Activated CD8-positive, alpha-beta memory T cell treated with anti-CD3 and anti-CD28 coated beads, Interleukin-2, amount 10 ng/mL, durations not matched to agents 7 days and 5 days (primary cell): ENCODE measurements at places on chromosomes 12 and 14. TPM values are rescaled to one million over a fixed set of nuclear protein-coding genes. Genes with fewer than 3 reads are reported as not detected.

Gene NOPCHAP1
- total RNA-seq: 16.1 TPM

Gene STON2
- 0.66 TPM for total RNA-seq

DNA sequence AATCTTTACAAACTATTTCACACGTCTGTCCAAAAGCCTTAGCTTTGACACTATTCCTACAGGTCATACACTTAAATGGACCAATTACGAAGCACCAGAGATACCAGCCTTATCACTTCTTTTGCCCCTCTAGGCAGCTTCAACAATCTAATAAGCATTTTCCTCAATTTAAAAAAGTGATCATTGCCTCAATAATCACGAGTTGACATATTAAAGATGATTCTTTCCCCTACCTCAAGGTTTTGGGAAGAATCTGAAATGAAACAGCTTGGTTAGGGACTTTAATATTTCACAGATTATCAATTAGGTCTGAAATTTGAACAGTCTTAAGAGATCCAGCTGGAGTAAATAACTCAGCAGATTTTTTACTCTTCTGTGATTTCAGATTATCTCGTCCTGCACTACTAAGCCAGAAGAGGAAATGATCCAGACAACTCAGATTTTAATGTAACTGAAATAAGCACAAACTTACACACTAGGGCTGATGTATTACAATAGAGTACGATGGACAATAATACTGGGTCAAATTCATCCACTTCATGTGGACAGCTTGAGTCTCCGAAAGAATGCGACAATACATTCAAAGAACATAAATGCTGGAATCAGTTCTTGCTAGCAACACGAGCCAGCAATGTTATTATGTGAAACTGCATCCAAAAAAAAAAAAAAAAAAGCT, 15.9 kb downstream of the UBE2N start:
- no peak overlapping the region for H3K27ac ChIP-seq
- peaks cover 22% of the 10 kb centered on the region for H3K36me3 ChIP-seq
- no peak for DNase-seq
- H3K4me1 ChIP-seq: peaks cover 71% of the 10 kb centered on the region
- H3K27me3 ChIP-seq: no peaks in the 10 kb centered on the region
- H3K4me3 ChIP-seq: no peak overlapping the region

DNA sequence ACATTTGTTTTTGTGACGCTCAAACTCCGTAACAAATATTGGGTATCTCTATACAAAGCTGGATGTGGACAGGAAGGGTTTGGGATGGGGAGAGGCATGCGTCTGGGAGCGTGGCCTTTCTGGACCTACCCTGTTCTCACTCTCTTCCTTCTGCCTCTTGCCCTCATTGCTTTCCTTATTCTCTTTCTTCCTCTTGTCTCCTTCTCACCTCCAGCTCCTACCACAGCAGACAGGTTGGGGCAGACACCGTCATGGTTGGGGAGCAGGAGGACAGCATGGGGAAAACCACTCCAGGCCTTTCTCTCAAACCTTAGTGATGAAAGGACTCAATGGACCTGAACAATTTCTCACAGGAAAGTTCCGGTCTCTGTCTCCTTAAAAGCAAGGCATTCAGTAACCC, 465.3 kb downstream of the RAD51B start:
- H3K27ac ChIP-seq: peak overlapping the region; percentile 75
- peaks cover 3% of the 10 kb centered on the region for H3K36me3 ChIP-seq
- H3K4me1 ChIP-seq: peaks cover 44% of the 10 kb centered on the region

Gene FAM222A
- total RNA-seq: 1.6 TPM

- H3K27ac ChIP-seq: no peak overlapping the region
- H3K4me3 ChIP-seq: no peak overlapping the region
- H3K36me3 ChIP-seq: no peaks in the 10 kb centered on the region
- H3K4me1 ChIP-seq: no peaks in the 10 kb centered on the region
- H3K27me3 ChIP-seq: no peaks in the 10 kb centered on the region
Observed at GRCh38 chr12:78490861-78491260, 373.7 kb upstream of the SYT1 start.

GRCh38 chr14:90924621-90925340, 108.6 kb upstream of the TTC7B start:
- H3K27ac ChIP-seq: no peak overlapping the region
- DNase-seq: no peak
- peaks cover 38% of the 10 kb centered on the region for H3K36me3 ChIP-seq
- no peak overlapping the region for H3K4me3 ChIP-seq
- H3K4me1 ChIP-seq: no peaks in the 10 kb centered on the region
- H3K27me3 ChIP-seq: no peaks in the 10 kb centered on the region
